ENCODE measurements at places on chromosomes 7 and 10.

GRCh38 chr10:119502209-119502608 lies 40.3 kb downstream of the RGS10 start:
- DNase-seq, result peak; percentile 72

- no peak for DNase-seq
Observed at GRCh38 chr7:3910054-3910453, 609.0 kb downstream of the SDK1 start.

- DNase-seq, result no peak
Observed at GRCh38 chr7:55140941-55141278, 122.1 kb downstream of the EGFR start.

DNA sequence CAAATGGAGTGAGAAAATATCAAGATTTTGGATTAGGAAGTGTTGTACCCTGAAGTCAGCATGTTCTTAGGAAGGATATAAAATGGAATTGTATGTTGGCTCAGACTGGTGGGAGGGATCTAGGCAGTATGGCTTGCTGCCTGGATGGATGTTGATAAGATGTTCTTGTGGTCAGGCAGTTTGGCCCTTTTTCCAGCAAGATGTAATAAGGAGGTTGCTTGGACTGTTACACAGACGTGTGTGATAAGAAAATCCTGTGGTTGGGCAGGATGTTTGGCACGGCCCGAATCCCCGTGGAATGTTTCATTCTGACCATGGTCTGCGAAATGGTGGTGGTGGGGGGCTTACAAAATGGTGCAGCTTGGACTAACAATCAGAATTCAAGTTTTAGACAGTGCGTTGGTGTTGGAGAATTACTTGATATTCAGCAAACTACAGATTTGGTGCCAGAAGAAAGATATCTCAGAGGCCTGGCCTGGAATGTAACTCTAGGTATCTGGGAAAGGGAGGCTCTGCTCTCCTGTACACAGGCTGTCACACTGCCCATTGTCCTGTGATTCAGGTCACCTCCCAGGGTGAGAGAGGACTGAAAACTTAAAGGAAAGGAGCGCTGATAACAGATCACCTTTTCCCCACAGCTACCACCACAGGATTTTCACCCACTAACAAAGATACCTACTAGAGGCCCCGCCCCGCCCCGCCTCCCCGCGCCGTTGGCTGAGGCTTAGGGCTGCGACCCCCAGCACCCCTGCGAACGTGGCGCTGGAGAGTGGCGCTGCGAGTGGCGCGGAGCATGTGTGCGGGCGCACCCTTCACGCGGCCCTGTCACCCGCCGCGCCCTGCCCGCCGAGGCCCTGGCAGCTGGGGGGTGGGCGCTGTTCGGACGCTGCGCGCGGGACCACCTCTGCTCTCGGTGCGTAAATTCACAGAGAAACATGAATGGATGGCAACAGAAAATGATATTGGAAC lies 19.3 kb upstream of the ZNF680 start:
- no peak for DNase-seq

DNA sequence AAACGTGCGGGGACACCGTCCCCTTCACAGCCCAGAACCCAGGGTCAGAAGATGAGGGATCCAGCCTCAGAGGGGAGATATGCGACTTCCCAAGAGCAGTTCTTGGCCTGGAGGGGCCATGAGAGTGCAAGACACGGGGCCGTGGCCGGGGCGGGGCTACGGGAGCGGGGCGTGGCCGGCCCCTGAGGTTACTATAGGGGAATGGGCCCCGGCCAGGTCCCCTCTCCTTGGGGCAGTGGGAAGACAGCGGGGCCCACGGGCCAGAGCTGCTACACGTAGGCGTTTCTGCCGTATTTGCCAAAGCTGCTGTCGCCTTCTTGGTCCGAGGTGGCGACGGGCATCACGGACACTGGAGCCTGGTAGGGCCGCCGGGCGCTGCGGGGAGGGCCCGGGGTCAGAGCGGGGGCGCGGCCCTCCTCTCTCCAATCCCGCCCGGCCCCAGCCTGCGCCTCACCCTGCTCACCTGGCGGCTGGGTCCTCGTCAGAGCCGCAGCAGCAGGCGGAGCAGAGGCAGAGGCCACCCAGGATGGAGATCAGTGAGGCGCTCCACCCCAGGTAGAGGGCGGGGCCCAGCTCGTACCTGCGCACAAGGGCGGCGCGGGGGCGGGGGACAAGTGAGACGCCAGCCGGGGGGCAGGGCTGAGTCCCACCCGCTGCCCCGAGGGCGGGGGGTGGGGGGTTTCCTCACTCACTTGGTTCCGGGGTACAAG lies 5.3 kb downstream of the CLDN15 start:
- DNase-seq, result no peak

GRCh38 chr7:82204694-82205093 lies 238.9 kb downstream of the CACNA2D1 start:
- no peak for DNase-seq

- no peak for DNase-seq
Observed at GRCh38 chr10:112821038-112821437, 129.0 kb upstream of the TCF7L2 start.

GRCh38 chr7:105130048-105130447 lies 116.0 kb downstream of the KMT2E start:
- DNase-seq, result no peak

- DNase-seq, result no peak
Observed at GRCh38 chr10:118958559-118958958, 71.0 kb upstream of the NANOS1 start.

- no peak for DNase-seq
Observed at GRCh38 chr10:13346283-13347042, 1.6 kb downstream of the SEPHS1 start.

DNA sequence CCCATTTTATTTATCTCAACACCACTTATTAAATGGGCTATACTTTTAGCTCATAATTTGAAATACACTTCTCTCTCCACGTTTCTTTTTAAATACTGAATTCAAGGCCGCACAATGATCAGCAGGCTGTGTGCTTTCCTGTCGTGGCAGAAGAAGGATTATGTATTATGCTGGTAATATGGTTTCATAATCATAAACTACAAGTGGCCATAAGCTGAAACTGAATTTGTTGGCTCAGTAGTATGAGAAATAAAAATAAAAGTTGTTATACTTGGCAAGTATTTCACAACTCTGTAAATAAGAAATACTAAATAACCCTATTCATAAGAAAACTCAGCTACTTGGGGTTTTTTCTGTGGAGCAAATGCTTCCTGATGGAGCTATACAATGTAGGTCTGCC lies 313.6 kb downstream of the DOCK4 start:
- no peak for DNase-seq

DNA sequence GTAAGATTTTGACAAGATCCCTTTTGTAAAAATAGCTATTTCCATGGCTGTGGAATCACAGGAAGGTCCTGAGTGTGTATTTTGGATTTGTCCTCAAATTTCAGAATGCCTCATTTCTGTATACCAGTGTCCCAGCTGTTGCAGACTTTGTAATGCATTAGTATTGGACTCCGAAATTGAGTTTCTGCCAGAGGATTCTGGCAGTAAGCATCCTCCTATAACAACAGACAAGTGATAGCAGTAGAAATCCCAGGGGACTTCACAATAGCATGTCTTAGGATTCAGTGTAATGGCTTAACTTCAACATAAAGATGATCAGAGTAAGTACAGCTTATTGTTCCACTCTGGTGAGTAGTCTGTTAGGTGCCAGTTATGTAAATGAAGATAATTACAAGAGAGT lies 104.6 kb downstream of the FOXP2 start:
- no peak for DNase-seq

GRCh38 chr7:66970310-66970709 lies 25.1 kb downstream of the SBDS start:
- no peak for DNase-seq

DNA sequence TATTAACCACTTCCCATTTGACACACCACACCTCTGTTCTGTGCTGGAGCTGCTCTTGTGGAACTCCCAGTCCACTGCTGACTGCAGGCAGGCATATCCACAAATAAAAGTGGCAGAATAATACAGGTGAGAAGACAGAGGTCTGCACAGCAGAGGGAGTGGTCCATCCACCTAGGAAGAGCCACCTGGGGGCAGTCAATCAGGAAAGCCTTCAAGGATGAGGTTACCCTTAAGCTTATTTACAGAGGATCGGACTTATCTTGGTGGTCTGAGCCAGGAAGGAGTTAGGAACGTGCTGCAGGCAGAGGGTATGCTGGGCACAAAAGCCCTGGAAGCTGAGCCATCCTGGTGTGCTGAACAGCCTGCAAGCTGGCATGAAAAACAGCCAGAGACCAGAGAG lies 78.7 kb downstream of the FRMPD2 start:
- no peak for DNase-seq

DNA sequence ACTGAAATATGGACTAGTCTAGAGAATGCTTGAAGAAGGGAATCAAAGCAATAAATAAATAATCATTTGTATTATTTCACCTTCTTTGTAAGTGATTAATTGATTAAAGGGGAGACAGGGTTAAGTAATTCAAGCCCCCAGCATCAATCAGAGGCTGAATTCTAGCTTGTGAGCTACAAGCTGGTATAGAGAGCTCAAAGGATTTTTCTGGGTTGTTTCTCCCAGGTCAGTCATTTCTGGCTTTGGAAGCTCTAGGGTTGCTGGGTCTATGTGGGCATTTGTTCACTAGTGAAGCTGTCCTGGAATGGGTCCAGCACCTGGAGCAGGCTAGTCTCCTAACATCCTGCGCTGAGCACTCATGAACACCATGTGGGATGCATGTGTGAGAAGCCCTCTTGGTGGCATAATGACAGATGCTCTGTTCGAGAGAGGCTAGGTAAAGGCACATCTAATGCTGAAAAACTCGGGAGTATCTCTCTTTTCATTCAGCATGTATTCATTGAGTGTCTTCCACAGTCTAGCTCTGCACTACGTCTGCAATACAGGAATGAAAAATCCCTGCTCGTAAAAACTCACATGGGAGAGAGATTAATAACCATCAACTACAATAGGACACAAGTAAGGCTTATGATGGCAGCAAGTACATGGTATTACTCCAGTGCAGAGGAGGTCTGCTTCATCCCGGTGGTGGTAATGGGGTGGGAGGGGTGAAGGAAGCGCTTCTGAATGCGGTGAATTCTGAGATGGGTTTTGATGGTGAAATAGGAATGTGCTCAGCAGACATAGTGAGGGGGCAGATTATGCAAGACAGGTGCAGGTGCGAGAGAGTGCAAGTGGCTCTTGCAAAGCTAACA lies 68.0 kb upstream of the NRP1 start:
- DNase-seq, result no peak

- no peak for DNase-seq
Observed at GRCh38 chr10:46787321-46787615, 124.0 kb upstream of the PTPN20 start.

DNA sequence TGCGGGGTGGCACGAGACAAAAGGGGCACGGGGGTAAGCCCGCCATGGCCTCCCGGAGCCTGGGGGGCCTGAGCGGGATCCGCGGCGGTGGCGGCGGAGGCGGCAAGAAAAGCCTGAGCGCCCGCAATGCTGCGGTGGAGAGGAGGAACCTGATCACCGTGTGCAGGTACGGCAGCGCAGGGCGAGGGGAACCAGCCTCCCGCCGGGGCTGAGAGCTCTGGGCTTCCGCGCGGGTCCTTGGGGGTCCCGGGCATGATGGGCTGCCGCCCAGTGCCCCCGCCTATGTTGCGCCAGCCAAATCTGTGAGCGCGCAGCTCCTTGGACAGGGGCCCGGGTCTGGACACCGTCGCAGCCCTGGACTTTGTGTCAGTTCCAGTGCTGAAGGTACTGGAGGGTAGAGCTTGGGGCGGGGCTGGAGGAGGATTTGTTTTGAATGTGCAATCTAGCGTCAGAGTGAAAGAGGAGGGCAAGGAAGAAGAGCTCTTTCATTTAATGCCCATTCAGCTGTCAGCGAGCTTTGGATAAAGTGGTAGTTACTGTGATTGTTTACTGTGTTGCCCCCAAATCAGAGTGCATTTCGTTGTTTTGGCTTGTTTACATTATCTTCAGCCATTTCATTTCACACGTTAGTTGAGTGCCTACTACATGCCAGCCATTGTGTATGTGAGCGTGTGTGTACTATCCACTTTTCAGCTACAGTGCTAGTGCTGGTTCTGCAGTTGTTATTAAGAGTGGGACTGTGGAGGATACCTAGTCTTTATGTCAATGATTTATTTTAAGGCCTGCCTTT lies 777 bp downstream of the RUNDC3B start:
- no peak for DNase-seq

- DNase-seq, result no peak
Observed at GRCh38 chr10:30765616-30766015, 136.1 kb upstream of the LYZL2 start.

DNA sequence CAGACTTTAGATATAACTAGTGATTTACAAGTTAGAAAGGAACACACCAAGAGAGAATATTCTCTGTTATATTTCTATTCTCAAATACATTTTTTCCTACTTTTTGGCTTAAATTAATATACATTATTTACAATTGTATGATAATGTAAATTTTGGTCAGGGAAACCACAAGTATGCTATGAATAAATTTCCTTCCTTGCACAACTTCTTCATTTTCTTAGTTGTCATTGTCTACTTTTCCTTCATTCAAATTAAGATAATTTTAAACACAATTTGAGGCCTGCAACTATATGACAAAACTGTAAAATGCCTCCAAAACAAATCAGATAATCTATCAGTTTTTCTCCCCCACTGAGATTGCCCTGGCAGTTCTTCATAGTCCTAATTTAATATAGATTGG lies 131.3 kb downstream of the CDK14 start:
- no peak for DNase-seq

DNA sequence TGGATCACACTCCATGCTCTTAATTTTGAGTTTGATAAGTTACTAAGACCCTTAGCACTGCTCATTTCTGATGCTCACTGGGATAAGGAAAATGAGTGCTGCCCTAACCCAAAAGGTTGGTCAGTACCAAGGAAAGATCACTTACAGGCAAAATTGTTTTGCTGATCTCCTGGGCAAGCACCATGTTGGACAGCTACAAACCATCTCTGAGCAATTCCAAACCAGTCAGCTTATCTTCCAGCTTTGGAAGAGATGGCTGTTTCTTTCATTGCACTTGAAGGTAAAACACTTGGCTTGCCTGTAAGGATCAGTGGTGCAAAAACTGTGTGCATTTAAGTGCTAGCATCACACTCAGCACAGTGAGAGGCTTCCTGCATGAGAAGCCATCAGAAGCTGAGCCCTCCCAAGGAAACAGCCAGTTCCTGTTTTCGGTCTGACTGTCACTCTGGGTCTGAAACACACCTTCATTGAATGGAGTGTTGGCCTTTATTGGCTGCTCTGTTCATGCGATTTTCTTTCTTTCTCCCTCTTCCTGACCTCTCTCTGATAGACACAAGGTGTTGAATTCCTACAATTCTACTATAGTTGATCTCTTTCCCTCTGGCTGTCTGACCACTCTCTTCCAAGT lies 126.4 kb upstream of the GHITM start:
- DNase-seq, result no peak

DNA sequence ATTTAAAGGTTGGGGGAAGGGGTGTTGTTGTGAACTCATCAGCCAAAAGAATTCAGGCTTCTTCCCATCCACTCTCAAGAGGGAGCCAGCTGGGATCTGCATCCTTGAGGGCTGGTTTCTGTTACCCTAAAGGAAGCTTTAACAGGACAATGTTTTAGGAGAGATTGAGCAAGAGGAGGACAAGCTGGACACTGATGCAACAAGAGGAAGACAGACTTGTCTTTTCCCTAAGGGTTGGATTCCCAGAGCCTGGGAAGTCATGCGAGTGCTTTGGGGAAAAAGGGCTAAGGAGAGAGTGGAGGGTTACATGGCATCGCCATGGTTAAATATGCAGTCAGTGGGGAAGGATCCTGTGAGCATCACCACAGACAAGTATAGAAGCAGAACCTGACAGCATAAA lies 47.6 kb upstream of the PDE1C start:
- no peak for DNase-seq
